ENCODE measurements at places on chromosomes 2 and 18. TPM values are rescaled to one million over a fixed set of nuclear protein-coding genes. Genes with fewer than 3 reads are reported as not detected.

GRCh38 chr2:133438848-133439564 is 129.3 kb downstream of the NCKAP5 start:
- no peaks in the 10 kb centered on the region for H3K27me3 ChIP-seq
- H3K27ac ChIP-seq, result no peak overlapping the region
- no peaks in the 10 kb centered on the region for H3K36me3 ChIP-seq
- no peak for DNase-seq

AAMP gene
- polyA plus RNA-seq, result 105 TPM

DNA sequence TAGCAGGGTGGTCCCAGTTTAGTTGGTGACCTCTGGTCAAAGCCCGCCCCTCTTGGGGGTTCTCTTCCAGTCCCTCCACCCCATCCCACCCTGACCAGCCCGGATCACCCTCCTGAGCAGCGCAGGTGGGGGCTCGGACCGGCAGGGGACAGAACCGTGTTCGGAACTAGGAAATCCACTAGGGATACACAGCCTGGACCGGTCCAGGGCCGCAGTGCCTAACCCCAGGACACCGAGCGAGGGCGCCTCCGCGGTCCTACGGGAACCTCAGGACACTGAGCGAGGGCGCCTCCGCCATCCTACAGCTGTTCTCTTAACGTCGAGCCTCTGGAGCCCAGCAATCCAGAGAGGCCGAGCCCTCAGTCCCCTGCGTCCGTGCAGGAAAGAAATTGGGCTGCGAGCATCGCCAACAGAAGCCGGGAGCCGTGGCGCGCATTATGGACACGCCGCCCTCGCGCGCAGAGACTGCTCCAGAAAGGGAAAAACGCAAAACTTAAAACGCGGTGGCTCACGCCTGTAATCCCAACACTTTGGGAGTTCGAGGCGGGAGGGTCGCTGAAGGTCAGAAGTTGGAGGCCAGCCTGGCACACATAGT is 8.5 kb downstream of the RAX start:
- peaks cover 10% of the 10 kb centered on the region for H3K4me1 ChIP-seq
- H3K27me3 ChIP-seq, result peaks cover 72% of the 10 kb centered on the region
- no peaks in the 10 kb centered on the region for H3K36me3 ChIP-seq
- H3K4me3 ChIP-seq, result no peak overlapping the region
- H3K27ac ChIP-seq, result no peak overlapping the region

TEX44 gene
- not detected for polyA plus RNA-seq

GRCh38 chr18:13615432-13615861 is 110.9 kb downstream of the FAM210A start:
- peaks cover 33% of the 10 kb centered on the region for H3K27me3 ChIP-seq
- H3K36me3 ChIP-seq, result no peaks in the 10 kb centered on the region
- DNase-seq, result no peak

DNA sequence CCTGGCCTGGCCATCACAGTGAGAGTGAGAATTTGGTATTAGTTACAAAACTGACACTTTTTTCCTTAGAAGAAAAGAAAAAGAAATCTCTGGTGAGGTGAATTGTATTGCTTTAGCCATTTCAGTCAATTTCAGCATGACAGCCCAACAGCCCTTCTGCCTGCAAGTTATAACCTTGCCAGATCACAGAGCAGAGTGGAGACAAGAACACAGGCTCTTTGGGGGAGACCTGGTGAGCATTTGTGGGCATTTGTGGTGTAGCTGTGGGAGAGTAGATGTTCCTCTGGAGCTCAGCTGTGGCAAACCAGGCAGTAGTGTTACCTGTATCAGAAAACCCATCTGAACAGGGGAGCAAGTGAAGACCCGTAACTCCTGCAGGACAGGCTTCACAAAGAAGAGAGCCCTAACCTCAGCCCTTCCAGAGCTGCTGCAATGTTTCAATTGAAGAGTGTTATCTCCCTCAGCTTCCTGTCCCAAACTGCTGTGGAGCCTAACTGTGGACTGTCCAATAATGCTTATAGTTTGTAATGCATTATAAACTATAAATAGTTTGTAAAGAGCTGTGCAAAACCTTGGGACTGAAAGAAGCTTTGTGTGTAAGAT is 22.8 kb upstream of the DLX1 start:
- H3K36me3 ChIP-seq, result no peaks in the 10 kb centered on the region
- H3K27ac ChIP-seq, result no peak overlapping the region
- no peaks in the 10 kb centered on the region for H3K27me3 ChIP-seq
- no peak overlapping the region for H3K4me3 ChIP-seq
- DNase-seq, result no peak

- no peak for DNase-seq
- peaks cover 2% of the 10 kb centered on the region for H3K27me3 ChIP-seq
- H3K27ac ChIP-seq, result no peak overlapping the region
- no peak overlapping the region for H3K4me3 ChIP-seq
- no peaks in the 10 kb centered on the region for H3K36me3 ChIP-seq
Measured at GRCh38 chr2:207040696-207041095, 101.4 kb downstream of the CPO start.

DPP10 gene
- 17.3 TPM for polyA plus RNA-seq

SCN1A gene
- polyA plus RNA-seq, result 0.21 TPM

GKN2 gene
- polyA plus RNA-seq, result 0.10 TPM

DNA sequence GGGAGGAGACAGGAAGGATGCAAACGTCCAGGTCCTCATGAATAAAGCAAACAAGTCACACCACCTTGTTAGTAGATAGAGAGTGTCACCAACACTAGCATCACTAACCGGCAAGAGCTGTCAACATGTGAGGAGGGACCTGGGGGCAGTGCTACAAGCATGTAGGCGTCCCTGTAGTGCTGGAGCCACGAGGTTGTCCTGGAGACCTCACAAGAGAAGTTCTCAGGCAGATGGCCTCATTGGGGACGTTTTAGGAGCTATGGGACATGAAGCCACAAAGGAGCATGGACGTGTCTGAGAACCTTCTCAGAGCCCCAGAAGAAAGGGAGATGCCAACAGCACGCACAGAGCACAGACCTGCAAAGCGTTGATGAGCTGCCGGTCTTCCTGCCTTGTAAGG is 70.0 kb downstream of the COL6A3 start:
- no peak overlapping the region for H3K27ac ChIP-seq
- peaks cover 60% of the 10 kb centered on the region for H3K36me3 ChIP-seq
- H3K4me3 ChIP-seq, result no peak overlapping the region
- H3K27me3 ChIP-seq, result peaks cover 2% of the 10 kb centered on the region

BOK gene
- polyA plus RNA-seq, result 8.8 TPM

GRCh38 chr2:134027980-134028379 is 225.9 kb upstream of the MGAT5 start:
- H3K27me3 ChIP-seq, result peaks cover 27% of the 10 kb centered on the region
- H3K4me1 ChIP-seq, result peaks cover 5% of the 10 kb centered on the region
- H3K4me3 ChIP-seq, result peak overlapping the region; percentile 26
- DNase-seq, result peak; percentile 13
- H3K27ac ChIP-seq, result no peak overlapping the region
- no peaks in the 10 kb centered on the region for H3K36me3 ChIP-seq

DNA sequence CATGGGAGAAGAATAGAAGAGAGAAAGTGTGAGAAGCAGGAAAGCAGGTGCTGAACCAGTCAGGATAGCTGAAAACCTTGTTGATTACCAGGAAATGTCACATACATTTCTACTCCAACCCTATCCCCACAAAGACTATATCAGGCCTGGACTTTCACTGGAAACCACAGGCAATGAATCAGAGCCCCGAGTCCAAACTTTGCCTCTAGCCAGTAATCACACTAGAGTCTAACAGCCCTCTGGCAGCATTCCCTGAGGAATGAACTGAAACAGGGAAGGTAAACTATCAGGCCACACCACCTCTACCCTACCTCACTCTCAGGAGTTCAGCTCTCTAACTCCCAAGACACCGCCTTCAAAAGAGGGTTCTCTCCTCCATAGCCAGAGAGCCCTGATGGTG is 18.7 kb upstream of the IHH start:
- H3K27me3 ChIP-seq, result no peaks in the 10 kb centered on the region
- peaks cover 51% of the 10 kb centered on the region for H3K4me1 ChIP-seq
- H3K27ac ChIP-seq, result peak overlapping the region; percentile 84
- no peak overlapping the region for H3K4me3 ChIP-seq
- peak; percentile 79 for DNase-seq
